ENCODE measurements at places on chromosomes 7 and 10.
A peak's percentile ranks its signal among the peaks of the same experiment; 100 is the strongest.

DNA sequence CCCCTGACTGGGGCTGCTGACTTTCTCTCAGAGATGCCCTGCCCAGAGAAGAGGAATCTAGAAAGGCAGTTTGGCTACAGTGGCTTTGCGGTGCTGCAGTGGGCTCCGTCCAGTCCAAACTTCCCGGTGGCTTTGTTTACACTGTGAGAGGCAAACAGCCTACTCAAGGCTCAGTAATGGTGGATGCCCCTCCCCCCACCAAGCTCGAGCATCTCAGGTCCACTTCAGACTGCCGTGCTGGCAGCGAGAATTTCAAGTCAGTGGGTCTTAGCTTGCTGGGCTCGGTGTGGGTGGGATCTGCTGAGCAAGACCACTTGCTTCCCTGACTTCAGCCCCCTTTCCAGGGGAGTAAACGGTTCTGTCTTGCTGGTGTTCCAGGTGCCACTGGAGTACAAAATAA is 734.5 kb upstream of the LRRN3 start:
- DNase-seq = no peak

- no peak for DNase-seq
Observed at GRCh38 chr10:114412907-114413797, 8.8 kb upstream of the AFAP1L2 start.

DNA sequence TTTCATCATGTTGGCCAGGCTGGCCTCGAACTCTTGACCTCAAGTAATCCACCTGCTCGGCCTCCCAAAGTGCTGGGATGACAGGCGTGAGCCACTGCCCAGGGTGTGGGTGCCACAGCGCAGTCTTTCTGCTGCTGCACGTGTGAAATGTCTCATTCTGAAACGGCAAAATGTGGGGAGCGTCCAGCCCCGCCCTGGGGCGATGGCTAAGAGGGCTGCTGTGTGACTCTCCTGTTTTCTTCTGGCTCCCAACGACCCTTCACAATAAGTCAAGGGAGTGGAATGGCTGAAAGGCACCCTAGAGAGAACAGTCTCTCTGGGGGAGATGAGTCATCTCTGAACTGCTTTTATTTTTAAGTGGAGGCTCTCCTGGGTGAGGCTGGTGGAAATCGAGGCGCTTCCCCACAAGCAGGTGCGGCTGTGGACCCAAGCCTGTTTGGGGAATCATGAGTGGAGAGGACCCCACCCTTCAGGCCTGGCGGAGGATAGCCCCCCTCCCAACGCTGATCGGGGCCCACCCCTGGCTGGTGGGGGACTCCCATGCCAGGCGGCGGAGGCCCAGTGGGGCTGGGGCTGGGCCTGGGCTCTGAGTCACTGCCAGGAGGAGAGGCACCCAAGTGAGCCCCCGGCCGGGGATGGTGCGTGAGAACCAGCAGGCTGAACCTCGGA is 18.0 kb downstream of the ADAP1 start:
- no peak for DNase-seq

- DNase-seq = no peak
Observed at GRCh38 chr10:5943536-5943935, 33.8 kb downstream of the IL15RA start.

DNA sequence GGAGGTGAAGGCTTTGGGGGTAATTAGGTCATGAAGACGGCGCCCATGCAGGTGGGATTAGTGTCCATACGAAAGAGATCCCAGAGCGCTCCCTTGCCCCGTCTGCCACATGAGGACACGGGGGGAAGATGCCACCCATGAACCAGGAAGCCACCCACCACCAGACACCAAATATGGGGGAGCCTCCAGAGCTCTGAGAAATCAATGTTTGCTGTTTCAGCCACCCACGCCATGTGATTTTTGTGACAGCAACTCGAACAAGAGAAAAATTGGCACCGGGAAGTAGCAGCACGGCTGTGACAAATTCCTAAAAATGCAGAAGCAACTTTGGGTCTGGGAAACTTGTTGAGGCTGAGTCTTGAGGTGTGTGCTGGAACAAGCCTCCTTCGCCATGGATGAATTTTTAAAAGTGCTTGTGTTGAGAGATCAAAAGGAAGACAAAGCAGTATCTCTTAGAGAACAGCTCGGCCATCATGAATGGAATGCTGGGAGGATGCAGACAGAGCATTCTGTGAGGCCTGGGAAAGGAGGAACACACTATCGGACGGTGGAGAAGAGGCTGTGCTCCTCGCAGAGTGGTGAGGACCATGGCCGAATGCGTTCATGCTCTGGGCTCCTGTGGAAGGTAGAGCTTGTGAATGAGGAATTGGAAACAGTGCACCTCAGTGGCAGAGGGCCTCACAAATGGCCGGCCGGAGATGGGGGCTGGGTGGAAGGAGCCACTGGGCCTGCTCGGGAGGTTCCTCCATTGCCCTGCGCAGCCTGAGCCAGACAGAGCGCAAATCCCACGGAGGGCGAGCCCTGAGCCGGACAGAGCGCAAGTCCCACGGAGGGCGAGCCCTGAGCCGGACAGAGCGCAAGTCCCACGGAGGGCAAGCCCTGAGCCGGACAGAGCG is 277.5 kb downstream of the PTPRN2 start:
- DNase-seq = no peak

DNA sequence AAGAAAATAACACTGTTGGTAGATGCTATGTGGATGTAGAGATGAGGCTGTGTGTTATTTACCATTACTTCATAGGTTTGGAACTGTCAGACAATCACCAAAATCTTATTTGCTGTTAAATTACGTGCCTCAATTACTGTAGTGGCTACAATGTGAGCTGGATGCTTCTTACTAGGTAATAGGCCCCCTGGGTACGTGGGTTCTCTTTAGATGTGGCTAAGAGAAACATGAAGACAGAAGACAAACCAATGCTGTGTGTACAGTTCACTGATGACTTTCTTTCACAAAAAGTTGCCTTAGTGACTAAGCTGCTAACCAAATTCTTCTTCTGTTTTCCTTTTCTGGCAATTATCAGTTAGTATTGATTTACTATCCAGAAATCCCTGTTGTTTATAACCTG is 144.6 kb downstream of the SEMA3E start:
- no peak for DNase-seq

DNA sequence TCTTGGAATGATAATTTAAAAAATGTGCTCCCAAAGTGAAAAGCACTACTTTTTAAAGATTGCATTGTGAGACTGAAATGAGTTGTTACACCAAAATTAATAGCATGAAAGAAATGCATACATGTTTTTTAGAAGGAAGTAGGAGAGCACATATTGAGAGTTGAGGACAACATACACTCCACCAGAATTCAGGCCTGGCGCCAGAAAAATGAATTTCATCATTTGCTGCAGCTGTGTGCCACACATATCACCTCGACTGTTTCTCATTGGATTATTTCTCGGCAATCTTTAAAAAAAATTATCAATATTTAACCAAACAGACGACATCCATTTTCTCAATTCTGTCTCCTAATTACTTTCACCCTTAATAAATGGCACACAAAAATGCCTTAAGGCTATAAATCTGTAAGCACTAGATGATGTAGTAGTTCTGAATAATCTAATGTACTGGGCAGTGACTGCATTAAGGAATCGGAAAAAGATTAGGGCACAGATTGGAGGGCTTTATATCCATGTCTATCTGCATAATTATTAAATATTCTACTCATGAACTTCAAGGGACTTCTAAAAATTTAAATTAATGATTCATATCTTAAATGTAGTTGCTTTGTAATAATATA is 590.4 kb downstream of the NXPH1 start:
- DNase-seq = no peak

- peak; percentile 91 for DNase-seq
Observed at GRCh38 chr10:34205452-34205851, 609.6 kb downstream of the PARD3 start.

GRCh38 chr10:69172241-69172982 is 7.6 kb upstream of the SUPV3L1 start:
- no peak for DNase-seq

GRCh38 chr10:33008499-33009243 is 50.6 kb upstream of the ITGB1 start:
- peak; percentile 42 for DNase-seq

- DNase-seq = no peak
Observed at GRCh38 chr10:86942441-86943315, 14.7 kb downstream of the MMRN2 start.

GRCh38 chr10:48526011-48526821 is 78.7 kb downstream of the ARHGAP22 start:
- DNase-seq = no peak

GRCh38 chr7:141202535-141202934 is 128.7 kb downstream of the TMEM178B start:
- no peak for DNase-seq

DNA sequence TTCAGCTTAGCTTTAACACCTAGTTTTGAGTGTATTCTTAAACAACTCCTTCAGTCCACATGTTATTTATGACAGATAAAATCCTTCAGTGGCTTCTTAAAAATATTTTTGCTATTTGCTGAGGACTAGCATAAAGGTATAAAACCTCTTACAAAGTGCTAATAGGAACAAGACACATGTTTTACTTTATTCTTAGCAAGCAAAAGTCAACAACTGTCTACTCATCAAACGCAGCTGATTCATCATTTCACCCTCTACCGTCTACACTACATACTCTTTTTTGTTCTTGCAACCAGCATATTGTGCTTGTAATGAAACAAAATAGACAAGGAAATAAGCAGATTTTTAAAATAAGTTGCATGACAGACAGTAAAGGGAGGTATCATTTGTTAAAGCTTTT is 319.7 kb downstream of the SNX13 start:
- no peak for DNase-seq

DNA sequence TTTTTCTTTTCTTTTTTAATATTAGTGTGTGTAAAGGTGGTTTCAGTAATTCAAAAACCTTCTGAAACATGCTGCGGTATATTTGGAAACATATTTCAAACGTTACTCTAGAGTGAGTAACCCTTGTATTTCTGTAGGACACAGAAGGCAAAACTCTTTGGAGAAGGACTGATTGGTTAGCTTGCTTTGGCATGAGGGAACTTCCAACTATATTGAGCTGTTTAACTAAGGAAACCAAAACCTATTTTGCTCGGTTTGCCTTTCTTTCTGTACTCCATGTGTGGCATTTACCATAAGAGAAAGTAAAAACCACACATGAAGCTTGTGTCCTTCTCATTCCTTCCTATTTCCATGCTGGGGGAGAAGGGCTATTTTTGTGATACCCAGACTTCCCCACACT is 149.8 kb downstream of the DYNC1I1 start:
- DNase-seq = no peak

- DNase-seq = no peak
Observed at GRCh38 chr7:151552352-151553028, 32.8 kb upstream of the RHEB start.

DNA sequence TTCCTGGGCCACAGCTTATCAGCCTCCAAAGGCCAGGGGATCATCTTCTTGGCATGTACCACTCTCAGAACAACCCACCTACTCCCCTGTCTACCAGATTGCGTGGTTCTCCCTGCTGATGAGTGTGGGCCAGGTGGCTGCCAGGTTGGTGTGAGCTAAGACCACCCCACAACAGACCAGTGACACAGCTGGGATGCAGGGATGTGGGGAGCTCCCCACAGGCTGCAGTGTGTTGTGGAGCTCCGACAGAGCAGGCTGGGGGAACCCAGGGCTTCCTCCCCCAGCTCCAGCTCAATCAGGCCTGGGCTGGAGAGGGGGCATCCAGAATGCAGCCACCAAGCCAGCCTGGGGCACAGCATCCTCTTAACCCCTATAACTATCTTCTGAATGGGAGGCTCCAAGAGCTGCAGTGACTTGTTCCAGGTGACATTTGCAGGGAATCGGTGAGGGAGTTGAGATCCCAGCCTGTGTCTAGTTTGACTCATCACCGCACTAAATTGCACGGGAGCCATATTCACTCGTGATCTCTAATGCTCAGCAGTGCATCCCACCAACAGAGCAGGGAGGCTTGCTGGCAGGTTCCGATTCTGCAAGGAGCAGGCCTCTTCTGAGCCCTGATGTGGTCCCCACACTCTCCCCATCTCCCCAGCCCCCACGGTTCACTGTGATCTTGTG is 596 bp upstream of the GDF2 start:
- no peak for DNase-seq

GRCh38 chr10:34769899-34770298 is 45.2 kb downstream of the PARD3 start:
- no peak for DNase-seq

- no peak for DNase-seq
Observed at GRCh38 chr7:30730996-30731395, 20.9 kb upstream of the INMT start.

GRCh38 chr10:44636625-44637024 is 251.7 kb upstream of the CXCL12 start:
- DNase-seq = no peak

GRCh38 chr10:92382631-92383030 is 91.7 kb downstream of the MARCHF5 start:
- no peak for DNase-seq

GRCh38 chr10:128985036-128985435 is 482.0 kb upstream of the MGMT start:
- no peak for DNase-seq

- DNase-seq = no peak
Observed at GRCh38 chr7:93196336-93196735, 29.9 kb downstream of the HEPACAM2 start.

DNA sequence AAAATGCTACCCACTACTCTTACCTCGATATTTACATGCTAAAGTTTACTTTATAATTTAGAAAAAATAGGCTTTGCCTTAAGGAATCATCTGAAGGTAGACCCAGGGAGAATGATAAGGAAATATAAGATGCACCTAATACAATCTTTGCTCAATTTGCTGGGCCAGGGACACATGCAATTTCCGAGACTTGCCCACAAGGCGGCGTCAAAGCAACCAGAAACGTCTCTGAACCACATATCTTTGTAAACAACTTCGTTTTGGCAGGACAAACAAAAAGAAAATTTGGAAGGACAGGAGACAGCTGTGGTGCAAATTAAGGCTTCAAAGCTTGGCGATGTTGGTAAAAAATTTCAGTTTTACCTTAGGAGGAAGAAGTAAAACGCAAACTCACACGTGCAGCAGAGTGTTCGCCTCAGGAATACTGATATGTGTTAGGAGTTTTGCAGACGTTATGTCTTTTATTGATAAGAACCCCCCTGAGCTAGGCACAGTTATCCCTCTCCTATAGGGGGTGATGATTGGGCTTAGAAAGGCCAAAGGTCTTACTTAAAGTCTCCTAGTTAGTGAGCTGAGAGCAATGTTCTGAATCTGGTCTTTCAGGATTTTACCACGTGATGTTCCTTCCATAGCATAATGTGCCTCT is 134.3 kb downstream of the PRKCQ start:
- no peak for DNase-seq

- DNase-seq = peak; percentile 61
Observed at GRCh38 chr7:77188731-77189437, 10.7 kb downstream of the FGL2 start.

DNA sequence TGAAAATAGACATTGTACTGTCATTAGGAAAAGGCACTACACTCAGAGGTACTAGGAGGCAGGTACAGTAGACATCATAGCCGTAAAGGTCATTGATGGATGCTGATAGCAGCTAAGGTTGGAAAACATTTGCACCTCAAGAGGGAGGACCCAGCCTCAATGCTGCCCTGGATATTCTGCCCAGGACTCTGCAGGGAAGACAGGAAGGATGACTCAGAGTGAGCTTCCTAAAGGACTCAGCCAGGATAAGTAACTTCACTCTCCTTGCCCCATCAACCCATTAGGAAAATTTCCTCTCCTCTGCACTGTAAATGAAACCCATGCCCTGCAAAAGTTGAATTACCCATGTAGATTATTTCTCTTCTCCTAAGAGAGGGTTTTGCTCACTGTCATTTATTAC is 617.9 kb upstream of the MKI67 start:
- no peak for DNase-seq

Data from GDM1 (cell line).